ENCODE measurements at places on chromosomes 6 and 20.

GRCh38 chr20:10978019-10978702, 304.4 kb upstream of the JAG1 start:
- no peak for DNase-seq

DNA sequence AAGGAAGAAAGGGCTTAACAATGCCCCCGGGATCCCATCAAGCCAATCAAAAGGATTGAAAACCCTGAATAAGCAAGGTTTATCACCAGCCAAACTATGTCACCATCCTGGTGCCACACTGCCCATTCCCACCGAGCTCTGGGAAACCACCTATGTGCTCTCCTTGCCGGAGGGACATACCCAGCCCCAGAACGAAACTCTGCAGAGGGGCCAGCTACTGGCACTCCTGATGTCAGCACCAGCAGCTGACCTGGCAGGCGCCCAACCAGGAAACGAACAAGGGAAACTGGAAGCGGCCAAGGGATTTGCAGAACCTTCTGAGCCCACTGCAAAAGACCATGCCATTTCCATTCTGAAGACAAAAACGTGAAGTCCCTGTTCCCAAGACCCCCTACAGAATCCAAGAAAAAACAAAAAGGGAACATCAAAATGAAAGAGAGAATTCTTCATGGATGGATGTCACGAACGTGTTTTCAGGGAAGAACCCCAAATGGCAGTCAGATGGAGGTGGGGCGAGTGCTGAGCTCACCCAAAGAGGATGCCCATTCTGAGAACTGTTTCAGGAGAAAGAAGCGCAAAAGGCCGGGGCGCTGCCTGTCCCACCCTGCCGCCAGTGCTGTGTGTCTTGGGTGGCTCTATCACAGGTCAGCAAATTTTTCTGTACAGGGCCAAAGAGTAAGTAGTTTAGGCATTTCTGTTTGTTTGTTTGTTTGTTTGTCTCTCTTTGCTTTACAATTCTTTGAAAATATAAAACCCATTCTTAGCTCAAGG, 305.2 kb downstream of the ESR1 start:
- DNase-seq: no peak

GRCh38 chr6:55836481-55836880, 38.9 kb downstream of the BMP5 start:
- DNase-seq: no peak

- no peak for DNase-seq
These were observed 131.3 kb downstream of the MTFR2 start for GRCh38 chr6:136118787-136119186.

- no peak for DNase-seq
These were observed 21.7 kb upstream of the RANBP9 start for GRCh38 chr6:13733178-13733887.

DNA sequence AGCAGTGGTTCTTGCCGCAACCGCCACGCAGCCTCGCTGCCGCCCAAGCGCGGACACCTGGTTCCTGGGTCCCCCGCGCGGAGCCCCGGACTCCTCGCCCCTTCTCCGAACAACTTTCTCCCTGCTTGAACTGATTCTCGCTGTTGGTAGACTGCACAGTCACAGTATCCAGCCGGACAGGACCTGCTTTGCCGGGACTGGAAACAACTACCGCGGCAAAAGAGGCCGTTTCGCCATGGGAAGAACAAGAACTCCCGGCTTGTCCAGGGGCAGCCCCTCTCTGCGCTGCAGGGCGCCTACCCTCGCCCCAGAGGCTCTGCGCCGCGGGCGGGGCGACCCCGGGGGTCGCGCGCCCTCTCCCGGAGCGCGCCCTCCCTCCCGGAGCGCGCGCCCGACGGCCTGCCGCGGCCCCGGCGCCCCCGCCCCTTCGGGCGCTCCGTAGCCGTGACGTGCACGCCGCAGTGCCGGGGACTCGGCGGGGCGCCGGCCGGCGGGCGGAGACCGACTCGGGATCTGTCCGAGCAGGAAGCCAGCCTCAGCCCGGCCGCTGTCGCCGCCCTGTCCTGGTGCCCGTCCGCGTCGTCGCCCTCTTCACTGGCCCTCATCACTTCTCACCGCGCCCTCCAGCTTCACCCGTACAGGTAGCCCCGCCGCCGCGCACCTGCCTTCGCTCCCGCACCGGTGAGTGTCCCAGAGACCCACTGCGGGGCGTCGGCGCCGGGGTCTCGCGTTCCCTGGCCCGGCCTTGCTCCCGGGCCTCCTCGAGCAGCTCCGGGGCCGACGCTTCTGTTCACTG, at the start of gene MYO6:
TSS of gene MYO6 (plus strand) at position 497 of the 796 bp plus-strand sequence. CDS start 68,309 bp downstream, outside the sequence.
- DNase-seq: no peak

All from NCI-H524 treated with DMSO at 0.1 percent for 48 hours (cell line).